ENCODE measurements at places on chromosomes 12 and 14.
A peak's percentile ranks its signal among the peaks of the same experiment; 100 is the strongest.

DNA sequence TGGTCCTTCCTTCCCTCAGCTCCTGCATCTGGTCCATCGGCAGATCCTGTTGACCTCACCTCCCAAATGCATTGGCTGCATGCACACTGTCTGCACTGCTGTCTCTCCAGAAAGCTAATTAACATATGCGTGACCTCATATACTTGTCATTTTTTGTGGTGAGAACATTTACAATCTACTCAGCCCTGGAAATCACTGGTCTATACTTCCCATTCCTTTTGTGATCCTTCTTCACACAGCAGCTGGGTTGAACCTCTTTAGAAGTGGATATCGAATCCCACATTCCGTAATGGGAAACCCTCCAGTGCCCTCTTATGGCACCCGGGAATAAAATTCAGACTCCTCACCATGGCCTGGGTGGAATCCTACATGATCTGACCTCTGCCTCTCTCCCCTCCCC, 45.0 kb downstream of the SMOC1 start:
- no peak for DNase-seq

DNA sequence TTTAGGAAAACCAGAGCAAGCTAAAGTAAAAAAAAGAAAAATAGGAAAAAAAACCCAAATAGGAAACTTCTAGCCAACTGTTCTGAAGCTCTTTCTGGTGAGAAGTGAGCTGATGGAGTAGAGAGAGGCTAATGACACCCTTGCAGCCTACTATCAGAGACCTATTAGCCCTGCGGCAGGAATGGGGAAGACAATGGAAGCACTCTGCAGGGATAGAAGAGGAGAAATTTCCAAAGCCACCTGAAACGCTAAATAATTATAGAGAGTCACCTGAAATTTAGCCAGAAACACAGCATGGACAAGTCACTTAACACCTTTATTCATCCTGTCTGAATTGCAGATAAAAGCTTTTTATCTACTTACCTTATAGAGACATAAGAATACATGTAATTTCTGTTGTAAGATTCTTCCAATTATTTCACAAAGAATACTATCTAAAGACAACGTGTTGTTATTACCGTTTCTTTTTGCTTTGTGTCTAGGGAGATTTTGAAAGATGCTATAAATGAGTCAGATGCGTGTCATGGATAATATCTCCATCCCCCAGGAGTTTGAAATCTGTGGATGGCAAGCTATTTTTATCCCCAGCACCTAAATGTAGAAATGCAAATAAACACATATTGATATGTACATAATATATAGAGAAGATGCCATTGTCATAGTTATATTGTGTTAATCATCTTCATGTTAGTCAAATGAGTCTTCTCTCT, 138.6 kb downstream of the TPH2 start:
- no peak for DNase-seq

DNA sequence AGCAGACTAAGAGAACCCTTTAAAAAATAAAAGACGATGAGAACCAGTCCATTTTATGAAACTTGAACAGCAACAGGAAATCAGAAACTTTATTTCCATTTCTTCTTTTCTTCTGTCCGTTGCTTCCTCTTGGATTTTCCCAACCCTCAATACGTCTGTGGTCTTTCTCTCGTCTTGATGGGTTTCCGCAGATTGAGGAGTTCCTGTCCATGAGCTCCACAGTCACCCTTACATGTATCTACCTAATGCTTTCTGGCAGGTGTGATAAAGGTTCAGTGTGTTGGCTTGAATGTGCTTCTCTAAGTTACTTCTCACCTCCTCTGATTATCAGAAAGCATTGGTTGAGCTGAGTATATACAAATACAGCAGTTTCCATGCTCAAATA, 110.0 kb downstream of the ETV6 start:
- DNase-seq = no peak

DNA sequence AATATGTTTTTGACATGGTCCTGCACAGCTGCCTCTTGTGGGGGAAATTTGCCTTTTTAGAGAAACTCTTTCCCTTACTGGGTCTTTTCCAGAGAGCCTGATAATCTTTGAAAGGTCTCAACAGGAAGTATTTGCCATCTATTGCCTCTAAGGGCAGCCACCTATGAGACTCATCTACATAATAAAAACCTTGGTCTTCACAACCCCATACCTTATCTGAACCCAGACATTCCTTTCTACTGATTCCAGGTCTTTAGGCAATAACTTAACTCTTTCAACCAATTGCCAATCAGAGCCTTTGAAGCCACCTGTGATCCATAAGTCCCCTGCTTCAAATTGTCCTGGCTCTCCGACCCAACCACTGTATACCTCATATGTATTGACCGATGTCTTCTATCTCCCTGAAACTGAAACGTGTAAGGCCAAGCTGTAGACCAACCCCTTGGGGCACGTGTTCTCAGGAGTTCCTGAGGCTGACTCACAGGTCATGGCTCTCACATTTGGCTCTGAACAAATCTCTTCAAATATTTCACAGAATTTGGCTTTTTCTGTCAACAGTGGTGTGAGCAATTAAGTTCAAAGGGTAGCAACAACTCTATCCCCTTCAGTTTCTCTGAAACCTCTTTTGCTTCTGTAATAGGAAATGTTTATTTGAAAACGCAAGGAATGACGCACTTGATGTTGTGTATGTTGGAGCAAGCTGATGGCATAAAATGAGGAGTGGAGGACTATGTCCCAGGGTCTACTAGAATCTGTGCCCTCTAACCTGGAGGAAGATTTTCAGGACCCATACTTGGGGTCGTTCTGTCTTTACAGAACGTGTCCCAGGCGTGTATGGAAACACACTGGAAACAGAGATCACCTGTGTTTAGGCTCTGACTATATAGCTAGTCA, 49.2 kb upstream of the EIF5 start:
- DNase-seq = no peak

DNA sequence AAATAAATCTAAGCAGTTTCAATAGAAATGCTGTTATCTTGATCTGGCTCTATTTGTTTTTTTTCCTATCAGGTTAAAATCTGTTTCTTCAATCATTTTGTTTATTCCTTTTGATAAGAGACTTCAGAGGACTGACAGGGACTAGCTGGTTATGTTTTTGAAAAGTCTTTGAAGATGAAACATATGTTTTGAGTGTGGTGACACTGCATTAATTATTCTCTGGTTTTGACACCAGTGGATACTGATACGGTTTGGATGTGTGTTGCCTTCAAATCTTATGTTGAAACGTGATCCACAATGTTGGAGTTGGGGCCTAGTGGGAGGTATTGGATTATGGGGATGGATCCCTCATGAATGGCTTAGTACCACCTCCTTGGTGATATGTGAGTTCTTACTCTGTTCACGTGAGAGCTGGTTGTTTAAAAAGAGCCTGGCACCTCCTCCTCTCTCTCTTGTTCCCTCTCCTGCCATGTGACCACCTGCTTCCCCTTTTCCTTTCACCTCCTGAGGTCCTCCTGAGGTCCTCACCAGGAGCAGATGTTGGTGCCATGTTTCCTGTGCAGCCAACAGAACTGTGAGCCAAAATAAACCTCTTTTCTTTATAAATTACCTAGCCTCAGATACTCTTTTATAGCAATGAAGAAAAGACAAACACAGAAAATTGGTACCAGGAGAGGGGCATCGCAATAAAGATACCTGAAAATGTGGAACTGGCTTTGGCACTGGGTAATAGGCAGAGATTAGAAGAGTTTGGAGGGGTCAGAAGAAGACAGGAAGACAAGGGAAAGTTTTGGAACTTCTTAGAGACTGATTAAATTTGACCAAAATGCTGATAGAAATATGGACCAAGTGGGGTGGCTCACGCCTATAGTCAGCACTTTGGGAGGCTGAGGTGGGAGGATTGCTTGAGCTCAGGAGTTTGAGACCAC, 23.0 kb downstream of the RASSF3 start:
- DNase-seq = no peak

DNA sequence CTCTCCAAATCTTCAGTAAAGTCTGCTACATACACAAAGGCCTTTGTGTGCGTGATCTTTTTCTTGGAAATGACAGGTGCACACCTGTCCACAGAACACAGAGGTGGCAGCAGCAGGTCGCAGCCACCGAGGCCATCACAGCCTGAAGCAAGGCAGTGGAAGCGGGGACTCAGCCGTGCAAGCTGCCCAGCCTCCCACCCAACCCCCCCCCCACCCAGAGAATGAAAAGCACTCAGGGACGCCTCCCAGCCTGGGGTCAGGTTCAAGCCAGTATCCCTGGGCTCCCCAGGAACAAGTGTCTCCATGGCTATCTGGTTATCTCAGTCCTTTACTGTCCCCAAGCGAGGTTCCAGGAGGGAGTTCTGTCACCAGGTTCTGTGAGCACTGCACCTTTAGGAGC, 31.2 kb upstream of the TSPAN9 start:
- DNase-seq = no peak

GRCh38 chr14:74472601-74473000, 20.5 kb downstream of the NPC2 start:
- DNase-seq = no peak

GRCh38 chr14:60721326-60722106, 2.6 kb downstream of the SIX4 start:
- DNase-seq = peak; percentile 53

DNA sequence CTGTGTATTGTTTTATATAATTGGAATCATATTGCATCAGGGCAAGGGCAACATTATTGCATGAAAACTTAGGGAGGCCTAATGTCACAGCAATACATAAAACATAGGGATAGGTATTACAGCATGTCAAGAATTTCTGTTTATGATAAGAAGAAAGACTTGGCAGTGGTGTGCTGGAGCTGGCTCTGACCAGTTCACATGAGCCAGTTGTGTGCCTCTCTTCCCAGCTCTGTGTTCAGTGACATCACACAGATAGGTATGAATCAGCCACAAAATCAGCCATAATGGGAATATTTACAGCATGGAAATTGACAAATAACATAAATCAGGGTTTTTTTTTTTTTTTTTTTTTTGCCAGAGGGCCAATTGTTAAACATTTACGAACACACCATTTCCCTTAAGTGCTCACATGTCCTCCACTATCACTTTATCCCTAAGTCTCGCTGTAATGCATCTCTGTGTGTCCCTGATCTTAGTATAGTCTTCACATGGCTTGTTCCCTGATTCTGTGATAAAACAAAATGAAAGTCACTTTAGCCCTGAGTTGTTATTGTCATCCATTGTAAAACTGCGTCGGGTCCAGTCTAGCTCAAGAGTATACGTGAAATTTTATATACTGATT, 31.9 kb upstream of the ACSM4 start:
- no peak for DNase-seq

DNA sequence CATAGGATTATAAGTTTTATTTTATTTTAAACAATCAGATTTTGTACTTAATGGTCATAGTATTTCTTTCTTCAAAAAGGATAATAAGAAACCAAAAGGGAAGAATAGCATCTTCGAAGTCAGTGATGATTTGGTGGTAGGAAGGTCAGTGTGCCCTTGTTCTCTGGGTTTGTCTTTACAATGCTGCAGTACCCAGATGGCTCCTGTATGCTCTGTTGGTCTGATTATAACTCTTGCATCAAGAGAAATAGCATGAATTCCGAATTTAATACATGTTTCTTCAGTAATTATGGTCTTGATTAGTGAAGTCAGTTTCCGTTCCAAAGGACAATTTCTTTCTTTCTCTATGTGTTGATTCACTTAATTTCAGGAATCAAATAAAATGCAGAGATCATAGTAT, 180.2 kb downstream of the TMTC2 start:
- DNase-seq = no peak

GRCh38 chr12:13631873-13632272, 349.5 kb downstream of the GRIN2B start:
- no peak for DNase-seq

DNA sequence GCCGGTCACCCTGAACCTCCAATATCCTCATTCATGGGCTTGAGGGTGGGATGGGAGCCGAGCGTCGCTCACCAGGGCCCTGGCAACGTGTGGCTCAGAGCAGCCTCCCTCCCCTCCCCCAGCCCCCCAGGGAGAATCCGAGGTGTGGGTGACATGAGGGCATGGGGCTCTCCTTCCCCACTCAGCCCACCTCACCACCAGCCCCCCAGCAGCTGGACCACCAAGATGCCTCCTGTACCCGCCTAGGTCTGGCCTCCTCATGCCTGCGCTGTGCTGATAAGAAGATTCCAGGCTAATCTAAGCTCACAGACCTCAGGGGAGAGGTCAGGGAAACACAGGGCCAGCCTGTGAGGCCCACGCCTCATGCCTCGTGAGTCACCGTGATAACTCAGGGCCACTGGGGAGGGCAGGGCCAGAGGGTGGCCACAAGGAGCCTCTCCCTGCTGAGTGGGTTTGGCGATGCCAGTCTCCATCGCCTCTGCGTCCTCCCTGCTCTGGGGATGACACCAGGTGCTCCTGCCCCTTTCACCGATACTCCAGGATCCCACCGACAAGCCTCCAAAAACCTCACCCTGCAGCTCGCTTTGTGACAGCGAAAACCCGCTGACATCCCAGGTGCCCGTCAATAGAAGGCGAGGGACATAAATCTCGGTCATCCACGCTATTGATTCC, 56.9 kb downstream of the TESC start:
- no peak for DNase-seq

- DNase-seq = no peak
Measured at GRCh38 chr12:80469681-80470080, 25.6 kb downstream of the PTPRQ start.

DNA sequence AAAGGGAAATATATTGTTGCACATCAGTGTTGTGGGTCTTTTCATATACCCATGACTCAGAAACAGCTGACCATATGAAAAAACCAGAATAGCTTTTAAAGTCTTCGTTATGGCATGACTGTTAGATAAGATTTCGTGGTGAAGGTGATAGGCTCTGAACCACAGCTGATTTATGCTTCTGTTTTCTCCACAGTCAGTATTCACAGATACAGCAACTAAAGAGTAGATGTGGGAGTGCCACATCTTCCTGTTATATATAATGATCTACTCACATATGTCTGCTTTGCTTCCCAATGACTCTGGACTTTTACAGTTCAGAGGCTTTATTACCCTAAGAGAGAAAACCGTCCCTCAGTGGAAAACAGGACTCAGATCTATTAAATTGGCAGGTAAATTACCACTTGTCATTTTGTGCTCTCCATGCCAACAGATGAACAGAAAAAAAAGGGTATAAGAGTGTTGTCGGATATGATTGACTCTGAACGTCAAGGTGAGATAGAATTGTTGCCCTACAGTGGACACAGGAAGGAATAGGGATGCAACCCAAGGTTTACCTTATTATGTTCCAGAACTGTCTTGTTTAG, 1037.1 kb downstream of the GALC start:
- DNase-seq = no peak

GRCh38 chr12:110361216-110361615, 42.3 kb downstream of the ANAPC7 start:
- DNase-seq = no peak

GRCh38 chr12:109770861-109771670, 57.4 kb downstream of the FAM222A start:
- DNase-seq = no peak

- DNase-seq = no peak
Measured at GRCh38 chr14:65228436-65228835, 126.1 kb upstream of the MAX start.

DNA sequence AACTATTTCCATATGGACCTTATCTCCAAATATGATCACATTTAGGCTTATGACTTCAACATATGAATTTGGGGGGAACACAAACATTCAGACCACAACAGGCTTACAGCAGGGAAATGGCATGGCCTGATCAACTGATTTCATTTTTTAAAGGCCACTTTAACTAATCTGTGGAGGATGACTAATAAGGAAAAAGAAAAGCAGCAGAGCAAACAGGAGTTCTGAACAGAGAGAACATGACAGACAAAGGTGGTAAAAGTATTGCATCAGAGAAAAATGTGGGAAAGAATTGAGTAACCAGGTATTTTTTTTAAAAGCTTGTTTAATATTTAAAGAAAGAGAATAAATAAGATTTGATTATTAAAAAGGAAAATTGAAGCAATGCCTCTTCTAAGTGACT, 366.1 kb upstream of the TMPO start:
- no peak for DNase-seq

- peak; percentile 15 for DNase-seq
Measured at GRCh38 chr12:47731723-47732122, 6.4 kb upstream of the ENDOU start.

All from Peyer's patch (tissue), 4 donors.